ENCODE measurements at places on chromosomes 5 and 9. TPM values are rescaled to one million over a fixed set of nuclear protein-coding genes. Genes with fewer than 3 reads are reported as not detected.

Gene EPB41L4B
- total RNA-seq, result 31.8 TPM

Gene RALGPS1
- 15.1 TPM for total RNA-seq

Gene EQTN
- total RNA-seq, result 0.49 TPM

Gene FOXD4L4
- total RNA-seq, result not detected

Gene PAEP
- not detected for total RNA-seq

Gene OR13C2
- not detected for total RNA-seq

Gene TICAM2
- 5.9 TPM for total RNA-seq

Gene PCDHA3
- total RNA-seq, result 0.71 TPM

Gene CMYA5
- total RNA-seq, result 8.4 TPM

Gene ANKRD18A
- 3.9 TPM for total RNA-seq

Gene CDH9
- not detected for total RNA-seq

Gene INSL6
- total RNA-seq, result not detected

Gene RFX3
- 24.7 TPM for total RNA-seq

Gene SMARCA2
- total RNA-seq, result 198 TPM

Gene PTPN3
- 1.0 TPM for total RNA-seq

Gene FRRS1L
- total RNA-seq, result 12.8 TPM

Gene GOLGA1
- total RNA-seq, result 31.9 TPM

Gene IPO11
- 39.9 TPM for total RNA-seq

DNA sequence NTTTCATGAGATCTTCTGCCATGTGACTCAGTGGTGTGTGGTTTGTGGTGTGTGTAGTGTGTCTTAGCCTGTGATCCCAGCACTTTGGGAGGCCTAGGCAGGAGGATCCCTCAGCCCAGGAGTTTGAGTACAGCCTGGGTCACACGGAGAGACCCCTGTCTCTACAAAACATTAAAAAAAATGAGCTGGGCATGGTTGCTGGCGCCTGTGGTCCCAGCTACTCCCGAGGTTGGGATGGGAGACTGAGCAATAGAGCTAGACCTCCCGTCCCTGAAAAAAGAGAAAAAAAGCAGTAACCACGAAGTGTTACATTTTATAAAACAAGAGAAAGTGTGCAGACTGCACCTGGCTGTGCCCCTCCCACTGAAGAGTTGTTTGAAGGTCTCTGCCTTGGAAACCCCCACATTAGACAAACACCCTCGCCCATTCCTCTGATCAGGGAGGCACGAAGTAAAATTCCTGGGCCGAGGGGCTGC is 21.2 kb upstream of the RNU6ATAC start:
- peak; percentile 47 for DNase-seq

DNA sequence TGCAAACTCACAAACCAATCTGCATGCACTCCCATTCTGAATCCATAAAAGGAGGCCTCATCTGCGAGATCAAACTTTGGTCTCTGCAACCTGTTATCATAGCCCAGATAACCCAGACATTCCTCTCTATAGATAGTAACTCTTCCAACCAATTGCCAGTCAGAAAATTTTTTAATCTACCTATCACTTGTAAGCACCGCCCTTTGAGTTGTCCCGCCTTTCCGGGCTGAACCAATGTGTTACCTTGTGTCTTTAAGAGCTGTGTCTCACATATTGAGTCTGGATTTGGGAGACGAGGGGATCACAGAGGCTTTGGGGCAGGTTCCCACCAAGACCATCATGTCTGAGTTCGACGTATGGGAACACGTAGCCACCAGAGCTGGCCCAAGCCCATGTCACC is 91.1 kb upstream of the PPP1R26 start:
- no peak for DNase-seq

GRCh38 chr5:143432658-143433239 is 29.3 kb upstream of the NR3C1 start:
- no peak for DNase-seq

- DNase-seq, result no peak
Measured at GRCh38 chr5:126911986-126912385, 118.4 kb downstream of the MARCHF3 start.

GRCh38 chr9:93003552-93004407 is 54.7 kb upstream of the SUSD3 start:
- DNase-seq, result no peak

DNA sequence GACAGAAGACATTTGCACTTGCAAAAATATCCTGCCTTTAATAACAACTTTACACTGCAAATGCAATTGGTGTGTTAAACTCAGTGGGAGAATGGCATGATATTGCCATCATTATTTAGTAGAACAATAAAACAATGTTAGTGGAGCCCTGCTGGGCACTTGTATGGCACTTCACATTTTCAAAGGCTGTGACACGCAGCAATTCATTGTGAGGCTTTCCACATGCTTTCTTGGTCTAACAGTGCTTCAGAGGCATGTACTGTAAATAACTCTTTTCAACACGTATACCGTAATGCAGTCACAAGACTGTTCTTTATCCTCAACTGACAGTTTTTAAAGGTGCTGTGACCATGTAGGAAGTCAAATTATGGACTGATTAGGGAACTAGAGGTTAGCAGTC is 155.5 kb upstream of the EPB41L4A start:
- no peak for DNase-seq

- DNase-seq, result no peak
Measured at GRCh38 chr5:115749016-115749415, 67.4 kb downstream of the CDO1 start.

GRCh38 chr5:138760448-138761110 is 7.4 kb downstream of the CTNNA1 start:
- DNase-seq, result no peak

- DNase-seq, result no peak
Measured at GRCh38 chr9:110153431-110153830, 54.5 kb downstream of the C9orf152 start.

- no peak for DNase-seq
Measured at GRCh38 chr5:147504011-147504410, 5.9 kb downstream of the DPYSL3 start.

- peak; percentile 81 for DNase-seq
Measured at GRCh38 chr9:94920420-94921091, 194.1 kb downstream of the AOPEP start.

- peak; percentile 50 for DNase-seq
Measured at GRCh38 chr5:369151-369868, 47.8 kb downstream of the AHRR start.

GRCh38 chr5:154059039-154059430 is 20.3 kb downstream of the MFAP3 start:
- no peak for DNase-seq

DNA sequence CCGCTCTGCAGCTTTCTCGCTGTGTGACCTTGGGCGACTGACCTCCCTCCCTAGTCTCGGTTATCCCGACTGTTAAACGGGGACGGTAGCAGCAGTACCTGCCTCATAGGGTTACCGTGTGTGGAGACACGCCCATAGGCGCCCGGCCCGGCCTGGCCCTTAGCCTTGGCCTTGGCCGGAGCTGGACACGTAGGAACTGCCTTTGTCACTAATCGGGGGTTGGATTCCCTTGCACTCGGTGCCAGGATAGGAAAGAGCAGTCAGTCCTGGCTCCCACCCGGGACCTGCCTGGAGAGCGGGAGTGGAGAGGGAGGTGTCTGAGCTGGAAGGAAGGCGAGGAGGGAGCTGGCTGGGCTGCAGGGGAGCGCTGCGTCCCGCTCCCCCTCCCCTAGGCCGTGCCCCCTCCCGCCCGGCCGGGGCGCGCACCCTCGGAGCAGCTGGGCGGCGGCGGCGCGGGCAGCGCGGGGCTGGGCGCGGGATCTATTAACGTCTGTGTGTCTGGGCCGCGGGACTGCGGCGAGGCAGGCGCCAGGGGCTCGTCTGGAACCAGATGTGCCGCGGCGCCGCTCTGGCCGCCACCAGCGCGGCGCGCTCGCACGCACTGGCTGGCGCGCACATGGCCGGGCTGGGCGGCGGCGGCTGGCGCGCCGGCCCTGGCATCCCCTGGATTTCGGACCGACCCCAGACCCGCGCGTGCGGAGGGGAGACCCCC is 31.7 kb downstream of the PRRX2 start:
- DNase-seq, result no peak

GRCh38 chr9:99677281-99677680 is 144.4 kb upstream of the NR4A3 start:
- DNase-seq, result no peak

DNA sequence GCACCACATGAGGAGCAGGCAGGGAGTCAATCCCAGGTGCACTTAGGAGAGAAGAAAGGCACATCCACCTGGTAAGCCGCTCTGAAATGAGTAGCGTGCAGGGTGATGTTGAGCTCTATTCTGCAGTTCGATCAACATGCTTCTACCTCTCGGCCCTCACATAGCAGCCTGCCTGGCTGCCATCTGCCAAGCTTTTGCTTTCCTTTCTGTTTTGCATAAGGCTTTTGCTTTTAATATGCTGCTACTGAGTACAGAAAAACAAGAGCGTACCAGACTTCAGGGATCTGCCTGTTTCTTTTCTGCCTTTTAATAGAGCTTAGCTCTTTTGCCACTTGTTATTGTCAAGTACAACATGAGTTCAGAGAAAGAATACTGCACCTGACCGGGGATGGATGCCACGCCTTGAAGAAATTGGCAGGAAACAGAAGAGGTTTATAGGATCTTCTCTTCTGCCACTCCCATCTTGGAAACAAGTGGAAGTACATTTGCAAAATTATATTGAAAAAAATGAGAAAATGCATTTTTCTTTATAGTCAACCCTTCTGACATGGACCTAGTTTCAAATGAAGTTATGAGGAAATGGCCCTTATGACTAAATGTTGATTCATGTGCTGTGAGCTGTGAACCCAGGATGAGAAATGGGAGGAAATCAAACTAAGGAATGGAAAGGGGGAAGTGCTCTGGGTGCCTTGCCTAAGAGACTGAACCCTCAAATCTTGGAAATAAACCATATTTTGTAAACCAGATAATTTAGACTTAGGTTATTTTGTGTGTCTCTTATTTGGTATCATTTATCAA is 4.0 kb upstream of the FCHO2 start:
- no peak for DNase-seq

GRCh38 chr9:89483592-89484474 is 14.1 kb downstream of the SEMA4D start:
- no peak for DNase-seq

- no peak for DNase-seq
Measured at GRCh38 chr5:142753116-142753631, 17.0 kb upstream of the ARHGAP26 start.

DNA sequence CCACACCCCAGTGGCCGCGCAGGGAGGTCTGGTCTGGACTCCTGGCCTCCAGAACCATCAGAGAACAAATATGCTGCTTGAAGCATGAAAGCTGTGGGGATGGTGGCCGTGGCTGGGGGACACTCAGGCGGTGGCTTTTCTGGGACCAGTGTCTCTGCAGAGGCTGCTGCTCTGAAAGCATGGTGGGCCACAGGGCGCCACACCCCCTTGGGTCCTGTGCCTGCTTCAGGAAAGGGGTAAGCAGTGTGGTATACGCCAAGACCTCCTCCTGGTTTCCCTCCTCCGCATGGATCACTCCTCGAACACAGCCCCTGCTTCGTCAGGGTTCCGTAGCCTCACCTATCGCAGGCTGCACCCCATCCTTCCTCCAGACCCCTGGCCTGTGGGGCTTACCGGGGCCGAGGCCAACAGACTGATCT is 19.7 kb upstream of the TERT start:
- DNase-seq, result no peak

DNA sequence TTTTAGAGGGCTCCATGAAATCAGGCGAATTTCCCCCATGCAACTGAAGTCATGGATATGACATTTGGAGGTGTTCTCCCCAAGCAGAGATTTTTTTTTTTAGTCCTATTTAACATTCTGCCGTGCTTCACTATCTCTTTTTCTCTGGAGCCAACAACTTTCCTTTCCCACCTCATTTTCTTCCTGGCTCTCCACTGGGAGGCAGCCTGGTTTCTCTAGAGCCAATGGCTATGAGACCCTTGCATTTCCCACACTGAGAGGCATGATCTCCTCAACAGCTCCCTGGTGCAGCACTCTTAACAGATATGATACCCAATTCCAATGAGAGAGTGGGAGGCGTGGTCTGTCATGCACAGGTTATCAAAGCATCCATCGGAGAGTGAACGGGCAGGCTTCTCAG is 310.8 kb downstream of the DRD1 start:
- DNase-seq, result no peak

DNA sequence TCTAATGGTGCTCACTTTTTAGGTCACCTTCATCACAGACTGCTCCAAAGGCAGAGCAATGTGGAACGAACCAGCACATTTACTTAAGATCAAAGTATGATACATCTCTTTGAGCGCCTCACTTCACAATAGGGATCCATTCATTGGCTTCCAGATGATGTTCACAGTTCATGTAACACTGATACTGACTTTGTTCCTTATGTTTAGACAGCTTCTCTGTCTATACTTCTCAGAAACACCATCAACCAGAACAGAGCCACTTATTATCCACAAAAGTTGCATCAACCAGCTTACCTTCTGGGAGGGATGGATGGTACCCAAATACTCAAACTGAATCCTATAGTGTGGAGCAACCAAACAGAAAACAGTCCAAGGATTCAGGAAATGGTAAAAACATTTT is 4.6 kb downstream of the PTAR1 start:
- DNase-seq, result no peak

DNA sequence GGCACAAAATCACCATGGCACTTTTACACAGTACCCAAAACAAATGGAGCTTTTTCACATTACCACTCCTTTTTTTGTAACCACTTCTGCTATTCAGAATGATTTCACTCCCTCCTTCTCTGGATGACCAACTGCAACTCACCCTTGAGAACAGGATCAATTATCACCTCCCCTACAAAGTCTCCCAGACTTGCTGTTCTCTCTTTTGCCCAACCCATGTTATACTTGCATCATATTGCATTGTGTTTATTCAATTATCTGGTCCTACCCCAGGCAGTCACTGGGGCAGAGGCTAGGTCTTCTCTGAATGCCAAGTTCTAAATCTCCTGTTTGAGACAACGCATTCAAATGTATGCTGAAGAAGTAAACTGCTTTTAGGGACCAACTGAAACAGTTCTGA is 96.0 kb downstream of the GPR21 start:
- DNase-seq, result no peak

GRCh38 chr5:82909771-82910170 is 167.4 kb downstream of the TMEM167A start:
- no peak for DNase-seq

Data from sciatic nerve (tissue), 2 donors.